ENCODE measurements at places on chromosomes 11 and 22.

DNA sequence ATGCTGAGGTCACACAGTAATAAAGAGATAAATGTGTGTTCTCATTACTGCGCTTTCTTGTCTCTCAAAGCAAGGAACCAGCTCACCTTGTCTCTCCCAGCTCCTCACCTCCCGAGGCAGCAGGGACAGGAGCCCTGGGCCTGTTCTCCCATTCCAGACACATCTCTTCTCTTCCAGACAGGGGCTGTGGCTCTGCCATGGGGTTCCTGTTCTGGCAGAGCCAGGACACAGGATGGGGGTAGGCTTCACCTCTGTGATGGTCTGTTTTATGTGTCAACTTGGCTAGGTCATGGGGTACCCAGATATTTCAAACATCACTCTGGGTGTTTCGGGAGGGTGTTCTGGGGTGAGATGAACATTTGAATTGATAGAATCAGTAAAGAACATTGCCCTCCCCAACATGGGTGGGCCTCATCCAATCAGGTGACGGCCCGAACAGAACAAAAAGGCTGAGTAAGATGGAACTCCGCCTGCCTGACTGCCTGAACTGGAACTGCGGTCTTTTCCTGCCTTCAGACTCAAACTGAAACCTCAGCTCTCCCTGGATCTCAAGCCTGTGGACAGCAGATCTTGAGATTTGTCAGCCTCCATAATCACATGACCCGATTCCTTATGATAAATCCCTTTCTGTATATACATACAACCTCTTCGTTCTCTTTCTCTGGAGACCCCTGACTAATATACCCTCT is 2.0 kb upstream of the VSIG10L2 start:
- no peak for DNase-seq

DNA sequence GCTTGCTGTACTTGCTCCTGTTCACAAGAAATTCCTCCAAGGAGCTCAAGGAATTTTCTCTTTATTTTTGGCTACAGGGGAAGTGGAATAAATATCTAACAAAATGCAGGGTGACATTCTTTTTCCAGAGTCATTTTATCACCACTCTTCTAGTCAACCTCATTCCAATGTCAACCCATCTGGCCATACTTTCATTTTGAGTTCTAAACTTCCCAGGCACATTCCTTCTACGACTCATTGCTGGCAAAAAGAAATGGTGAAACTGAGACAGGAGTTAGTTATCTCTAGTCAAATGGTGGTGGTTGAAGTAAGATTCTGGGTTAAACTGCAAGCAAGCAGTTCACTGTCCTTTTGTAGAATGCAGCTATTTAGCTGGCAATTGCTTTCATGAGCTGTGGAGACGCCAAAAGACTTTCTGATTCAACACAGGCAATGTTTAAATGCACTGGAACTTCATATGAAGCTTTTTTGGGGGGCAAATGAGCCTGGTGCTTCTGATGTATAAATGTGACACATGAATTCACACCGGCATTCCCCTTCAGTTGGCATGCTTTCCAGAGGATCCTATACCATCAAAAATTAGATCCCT is 304.6 kb downstream of the CADM1 start:
- DNase-seq = no peak

DNA sequence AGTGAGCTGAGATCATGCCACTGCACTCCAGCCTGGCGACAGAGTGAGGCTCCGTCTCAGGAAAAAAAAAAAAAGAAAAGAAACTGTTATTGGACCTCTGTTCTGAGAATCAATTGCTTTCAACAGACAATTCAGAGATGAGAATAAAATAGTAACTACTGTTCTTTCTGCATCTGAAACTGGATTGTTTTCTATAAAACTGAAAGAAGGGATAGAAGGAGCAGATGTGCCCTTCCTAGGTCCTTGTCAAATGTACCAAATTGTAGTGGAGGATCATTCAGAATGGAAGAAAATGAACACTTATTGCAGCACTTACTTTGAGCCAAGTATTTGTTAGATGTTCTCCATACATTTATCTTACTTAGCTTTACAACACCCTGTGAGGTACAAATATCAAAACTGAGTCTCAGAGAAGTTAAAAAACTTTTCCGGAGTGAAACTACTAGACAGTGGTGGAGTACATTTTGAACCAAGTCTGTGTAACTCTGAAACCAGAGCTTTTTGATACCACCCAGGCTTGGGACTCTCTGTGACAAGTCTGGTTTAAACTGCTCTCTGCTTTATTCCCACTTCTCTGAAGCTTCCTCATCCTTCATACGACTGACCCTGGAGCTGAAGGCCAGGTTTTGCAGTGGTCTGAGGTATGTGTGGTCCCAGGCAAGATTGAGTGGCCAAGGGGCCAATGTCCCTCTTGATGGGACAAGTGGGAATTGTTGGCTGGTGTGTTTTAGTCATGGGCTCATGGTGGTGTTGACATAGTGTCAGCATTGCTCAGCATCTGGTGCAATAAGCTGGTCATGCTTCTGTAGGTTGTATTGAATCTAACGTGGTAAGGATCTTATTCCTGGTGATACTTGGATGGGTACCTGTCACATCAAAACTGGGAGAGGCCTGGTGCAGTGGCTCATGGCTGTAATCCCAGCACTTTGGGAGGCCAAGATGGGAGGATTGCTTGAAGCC is 48.2 kb upstream of the CCDC134 start:
- no peak for DNase-seq

DNA sequence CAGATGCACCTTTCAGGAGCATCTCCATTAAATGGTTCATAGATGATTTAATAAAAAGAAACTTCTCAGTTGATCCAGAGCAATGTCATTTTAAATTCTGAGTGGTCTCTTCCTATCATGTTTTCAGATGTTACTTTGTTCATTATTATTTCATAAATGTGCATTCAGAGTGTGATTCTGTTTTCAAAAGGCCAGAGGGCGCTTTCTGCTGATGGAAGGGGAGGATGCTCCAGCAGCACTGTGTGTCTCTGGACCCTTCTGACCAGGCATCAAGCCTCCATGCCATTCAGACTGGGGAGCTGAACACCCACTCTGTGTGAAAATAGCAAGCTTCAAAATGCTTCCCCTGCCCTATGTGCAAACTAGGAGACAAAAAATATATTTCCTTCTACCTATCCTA is 23.9 kb upstream of the CRTAM start:
- DNase-seq = no peak

DNA sequence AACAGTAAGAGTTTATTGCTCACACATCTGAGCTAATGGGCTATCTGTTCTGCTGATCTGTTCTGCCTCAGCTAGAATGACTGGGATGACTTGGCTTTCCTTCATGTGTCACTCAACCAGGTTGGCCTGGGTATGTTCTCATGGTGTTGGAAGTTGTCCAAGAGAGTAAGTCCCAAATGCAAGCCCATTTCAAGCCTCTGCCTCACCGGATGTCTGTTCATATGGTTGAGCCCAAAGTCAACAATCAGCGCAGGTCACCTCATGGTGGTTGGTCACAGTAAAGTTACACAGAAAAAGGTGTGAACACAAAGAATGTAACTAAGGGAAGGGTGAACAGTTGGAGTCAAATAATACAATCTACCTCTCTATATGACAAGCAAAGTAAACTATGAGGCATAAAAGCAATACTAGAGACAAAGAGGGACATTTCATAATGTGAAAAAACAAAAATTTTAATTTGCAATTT is 1.9 kb downstream of the GDPD4 start:
- no peak for DNase-seq

GRCh38 chr22:32558681-32559355 is 84.2 kb downstream of the FBXO7 start:
- DNase-seq = peak; percentile 60

- DNase-seq = no peak
These were observed 557.2 kb downstream of the BUD13 start for GRCh38 chr11:116215471-116216113.

DNA sequence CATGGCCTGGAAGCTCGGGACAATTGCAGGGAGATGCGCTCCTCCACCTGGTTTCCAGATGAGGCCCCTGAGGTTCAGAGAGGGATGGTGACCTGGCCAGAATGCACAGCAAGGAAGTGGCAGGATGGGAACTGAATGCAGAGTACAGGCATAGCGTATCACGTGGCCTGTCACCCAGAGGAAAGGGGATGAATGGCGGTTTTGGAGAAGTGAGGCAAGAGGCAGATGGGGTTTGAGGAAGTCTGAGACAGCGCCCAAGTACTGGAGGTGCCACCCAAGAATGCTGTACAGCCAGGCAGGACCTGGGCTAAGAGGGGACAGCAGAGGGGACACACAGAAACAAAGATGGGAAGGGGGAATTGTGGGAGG is 4.9 kb downstream of the RAB3IL1 start:
- DNase-seq = no peak

DNA sequence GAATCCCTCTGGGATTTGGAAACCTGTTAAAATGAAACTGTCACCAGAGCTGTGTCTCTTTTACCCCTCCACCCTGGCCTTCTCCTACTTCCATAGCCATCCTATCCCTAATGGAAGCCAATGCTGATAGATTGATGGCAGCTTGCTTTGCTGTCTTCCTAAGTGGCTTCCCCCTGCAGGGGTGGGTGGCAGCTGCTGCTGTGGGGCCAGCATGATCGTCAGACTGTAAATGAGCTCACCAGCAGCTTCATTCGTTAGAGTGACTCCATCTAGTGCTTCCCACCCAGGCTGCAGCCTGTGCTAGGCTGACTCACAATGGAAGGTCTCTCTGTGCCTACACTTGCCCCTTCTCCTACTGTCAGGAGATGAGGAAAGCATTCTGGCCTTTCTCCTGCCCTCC is 311.0 kb downstream of the BUD13 start:
- peak; percentile 50 for DNase-seq

DNA sequence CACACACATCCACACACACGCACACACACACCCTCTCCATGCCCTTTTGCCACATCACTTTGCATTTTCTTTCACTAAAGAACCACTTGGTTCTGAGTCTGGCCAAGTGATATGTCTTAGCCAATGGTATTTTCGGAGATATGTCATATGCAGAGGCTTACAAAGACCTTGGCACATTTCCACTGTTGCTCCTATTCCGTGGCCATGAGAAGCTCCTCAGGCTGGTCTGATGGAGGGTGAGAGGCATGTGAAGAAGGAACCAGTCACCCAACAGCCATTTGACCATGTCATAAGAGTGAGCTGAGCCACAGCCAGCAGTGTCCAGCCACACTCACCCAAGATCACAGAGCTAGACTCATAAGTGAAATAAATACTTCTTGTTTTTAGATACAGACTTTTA is 212.6 kb upstream of the NAV2 start:
- no peak for DNase-seq

DNA sequence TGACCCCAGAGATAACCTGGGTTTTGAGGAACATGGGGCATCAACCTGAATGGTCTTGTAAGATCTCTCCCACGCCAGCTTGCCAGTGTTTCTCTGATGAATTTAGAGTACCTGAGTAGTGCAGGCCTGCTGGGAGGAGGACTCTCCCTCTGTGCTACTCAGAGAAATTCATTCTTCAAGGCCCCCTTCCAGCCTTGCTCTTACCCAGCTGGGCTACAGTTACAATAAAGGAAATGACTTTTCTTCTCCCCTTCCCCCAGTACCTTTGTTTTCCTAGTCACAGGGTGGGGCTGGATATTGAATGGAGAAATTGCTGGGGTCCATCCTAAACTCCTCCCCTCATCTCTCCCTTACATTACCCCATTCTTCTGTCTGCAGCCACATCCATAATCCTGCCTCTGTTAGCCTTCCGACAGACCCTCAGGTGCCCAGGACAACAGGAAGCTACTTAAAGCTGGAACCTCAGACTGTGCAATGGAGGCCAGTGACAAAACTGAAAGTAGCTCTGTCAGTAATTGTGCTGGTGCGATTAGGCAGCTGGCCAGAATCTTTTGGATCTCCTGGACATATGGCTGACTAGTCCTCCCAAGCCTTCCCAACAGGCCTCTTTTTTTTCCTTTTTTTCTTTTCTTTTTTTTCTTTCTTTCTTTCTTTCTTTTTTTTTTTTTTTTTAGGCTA is 17.4 kb downstream of the LIMK2 start:
- DNase-seq = peak; percentile 60

- DNase-seq = no peak
These were observed 17.8 kb downstream of the KIF18A start for GRCh38 chr11:28090052-28090749.

DNA sequence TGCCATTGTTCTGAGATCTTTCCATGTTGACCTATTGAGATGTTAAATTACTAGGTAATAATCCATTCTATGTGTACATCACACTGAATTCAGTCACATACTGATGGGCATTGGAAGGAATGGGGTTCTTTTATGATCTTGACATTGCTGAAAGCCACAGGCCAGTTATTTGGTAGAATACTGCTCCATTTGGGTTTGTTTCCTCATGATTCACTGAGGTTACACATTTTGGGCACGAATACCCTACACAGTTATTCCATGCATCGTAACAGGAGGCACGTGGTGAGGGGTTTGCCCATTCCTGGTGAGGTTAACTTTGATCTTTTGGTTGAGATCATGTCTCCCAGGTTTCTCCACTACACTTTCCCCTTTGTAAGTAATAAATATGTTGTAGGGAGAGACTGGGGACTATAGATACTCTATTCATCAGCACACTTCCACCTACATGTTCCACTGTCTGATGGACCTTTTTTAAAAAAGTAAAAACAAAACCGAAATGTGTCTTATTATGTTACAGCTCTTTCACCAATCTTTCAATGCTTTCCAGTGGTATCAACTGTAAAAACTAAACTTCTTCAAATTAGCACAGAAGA is 12.0 kb upstream of the FOLR1 start:
- DNase-seq = no peak

DNA sequence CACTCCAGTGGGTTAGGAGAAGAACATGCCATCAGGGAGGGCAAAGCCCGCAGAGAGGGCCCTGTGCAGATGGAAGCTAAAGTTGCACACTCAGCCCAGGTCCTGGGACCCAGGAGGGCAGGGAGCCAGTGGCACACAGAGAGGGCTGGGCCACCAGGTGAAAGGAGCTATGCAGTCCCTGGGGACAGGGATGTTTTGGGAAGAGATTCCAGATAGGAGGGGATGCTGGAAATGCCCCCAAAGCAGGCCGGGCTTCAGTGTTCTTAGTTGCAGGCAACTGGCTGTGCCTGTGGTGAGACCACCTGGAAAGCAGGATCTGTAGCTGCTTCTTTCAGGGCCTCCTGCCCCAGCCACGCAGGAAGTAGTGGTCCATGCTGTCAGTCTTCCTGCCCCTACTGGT is 19.6 kb downstream of the ANKK1 start:
- no peak for DNase-seq

DNA sequence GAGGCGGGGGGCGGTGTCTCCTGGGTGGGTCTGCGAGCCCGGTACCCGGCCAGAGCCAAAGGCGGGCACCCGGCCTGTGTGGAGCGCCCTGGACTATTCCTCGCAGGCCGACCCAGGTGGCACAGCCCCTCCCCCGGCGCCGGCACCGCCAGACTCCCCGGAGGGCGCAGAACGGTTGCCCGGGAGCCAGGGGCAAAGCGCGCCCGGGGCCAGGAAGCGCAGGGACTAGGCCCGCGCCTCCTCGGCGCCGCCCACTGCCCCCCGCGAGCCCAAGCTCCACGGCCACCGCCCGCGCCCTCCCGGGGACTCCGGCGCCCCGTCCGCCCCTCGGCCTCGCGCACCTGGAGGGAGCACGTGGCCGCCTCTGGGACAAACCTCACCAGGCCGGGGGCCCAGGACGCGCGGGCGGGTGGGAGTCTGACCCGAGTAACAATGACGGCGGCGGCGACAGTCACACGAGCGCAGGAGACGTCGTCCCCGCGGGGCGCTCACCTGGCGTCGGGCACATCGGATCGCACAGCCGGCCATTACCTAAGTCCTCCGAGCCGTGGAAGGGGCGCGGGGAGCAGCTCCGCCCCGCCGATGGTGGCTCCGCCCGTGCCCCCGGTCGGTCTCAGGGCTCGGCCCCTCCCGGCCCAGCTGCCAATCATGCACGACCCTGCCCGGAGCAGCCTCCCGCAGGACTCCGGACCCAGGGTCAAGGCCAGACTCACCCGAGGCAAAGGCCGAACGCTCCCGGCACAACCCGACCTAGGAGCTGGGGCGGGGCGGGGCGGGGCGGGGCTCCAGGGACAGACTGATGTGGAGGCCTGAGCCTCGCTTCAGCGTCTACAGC is 7.4 kb downstream of the PLXNB2 start:
- no peak for DNase-seq

Data from tongue (tissue), 3 donors.